HS-5 (cell line): ENCODE measurements at places on chromosomes 16 and 17.

DNA sequence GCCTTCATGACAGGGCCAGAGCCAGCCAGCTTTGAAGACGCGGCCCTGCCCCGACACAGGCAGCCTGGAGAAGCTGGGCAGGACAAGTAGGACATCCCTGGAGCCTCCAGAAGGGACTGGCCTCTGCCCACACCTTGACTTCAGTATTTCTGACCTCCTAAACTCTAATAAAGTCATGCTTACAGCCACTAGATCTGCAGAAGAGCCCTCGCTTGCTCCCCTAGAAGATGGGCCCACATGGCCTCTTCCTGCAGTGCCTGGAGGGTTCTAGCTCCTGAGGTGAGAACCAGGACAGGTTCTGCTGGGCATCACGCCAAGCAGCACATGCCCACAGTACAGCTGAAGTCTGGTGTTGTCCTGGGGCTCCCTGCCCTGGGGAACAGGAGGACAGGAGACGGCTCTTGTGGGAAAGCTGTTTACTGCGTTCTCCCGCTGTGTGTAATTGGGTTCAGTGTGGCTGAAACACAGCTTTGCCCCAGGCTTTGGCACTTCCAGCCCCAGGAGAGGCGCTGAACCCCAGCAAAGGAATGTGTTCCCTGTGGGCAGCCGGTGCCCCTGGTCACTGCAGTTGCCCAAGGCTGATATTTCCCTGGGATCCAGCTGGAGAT is 2.6 kb downstream of the APRT start:
- DNase-seq = no peak

DNA sequence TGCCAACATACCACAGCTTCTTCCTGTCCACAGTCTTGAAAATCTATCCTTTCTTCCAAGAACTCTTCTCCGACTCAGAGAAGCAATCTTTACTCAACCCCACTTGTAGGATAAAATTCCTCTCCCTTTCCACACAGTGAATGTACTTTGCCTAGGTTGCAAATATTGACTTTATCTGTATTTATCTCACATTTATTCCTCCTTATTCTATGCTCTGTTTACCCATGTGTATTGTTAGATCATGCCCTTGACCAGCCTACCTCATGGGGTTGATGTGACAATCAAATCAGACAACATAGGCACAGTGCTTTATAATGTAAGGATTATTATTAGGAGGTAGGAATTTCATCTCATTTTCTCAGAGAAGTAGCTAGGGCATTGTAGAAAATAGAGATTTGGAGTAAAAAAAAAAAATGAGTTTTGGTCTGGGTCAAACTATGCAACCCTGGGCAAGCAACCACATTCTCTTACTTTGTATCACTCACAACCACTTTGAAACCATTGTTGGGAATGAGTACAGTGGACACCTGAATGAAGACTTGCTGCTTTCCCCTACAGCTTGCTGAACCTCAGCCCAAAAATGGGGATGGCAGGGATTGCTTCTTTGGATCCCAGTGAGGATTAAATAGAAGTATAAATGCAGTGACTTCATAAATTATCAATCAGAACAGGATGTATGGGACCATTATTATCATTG is 9.1 kb upstream of the SLC35B1 start:
- DNase-seq = no peak

DNA sequence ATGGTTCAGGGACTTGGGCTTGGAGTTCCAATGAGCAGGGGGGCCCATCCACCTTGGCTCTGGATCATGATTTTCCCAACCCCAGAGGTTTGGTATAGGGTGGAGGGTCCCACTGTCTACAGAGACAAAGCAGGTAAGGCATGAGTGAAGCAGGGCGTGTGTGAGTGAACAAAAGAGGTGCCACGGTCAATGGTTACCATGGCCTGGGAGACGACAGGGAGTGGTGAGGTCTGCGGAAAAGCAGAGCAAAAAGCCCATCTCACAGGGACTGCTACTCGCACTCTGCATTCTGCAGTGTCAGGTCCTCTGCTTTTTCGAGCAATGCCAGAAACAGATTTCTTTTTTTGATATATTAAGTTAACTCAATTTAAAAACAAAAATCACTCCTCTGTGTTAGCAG is 24.6 kb downstream of the MYH11 start:
- no peak for DNase-seq

DNA sequence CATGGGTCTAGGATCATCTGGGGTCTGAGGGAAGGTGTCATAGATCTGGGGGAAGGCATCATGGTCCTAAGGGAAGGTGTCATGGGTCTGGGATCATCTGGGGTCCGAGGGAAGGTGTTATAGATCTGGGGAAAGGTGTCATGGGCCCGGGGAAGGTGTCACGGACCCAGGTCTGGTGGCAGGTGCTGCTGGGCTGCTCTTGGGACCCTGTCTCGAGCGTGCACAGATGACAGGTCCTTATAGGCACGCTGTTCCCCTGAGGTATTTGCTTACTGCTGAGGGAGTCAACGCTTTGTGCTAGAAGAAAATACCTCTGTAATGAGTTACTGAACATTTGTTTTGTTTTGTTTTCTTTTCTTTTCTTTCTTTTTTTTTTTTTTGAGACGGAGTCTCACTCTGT is 1.4 kb downstream of the RAB40C start:
- DNase-seq = no peak

DNA sequence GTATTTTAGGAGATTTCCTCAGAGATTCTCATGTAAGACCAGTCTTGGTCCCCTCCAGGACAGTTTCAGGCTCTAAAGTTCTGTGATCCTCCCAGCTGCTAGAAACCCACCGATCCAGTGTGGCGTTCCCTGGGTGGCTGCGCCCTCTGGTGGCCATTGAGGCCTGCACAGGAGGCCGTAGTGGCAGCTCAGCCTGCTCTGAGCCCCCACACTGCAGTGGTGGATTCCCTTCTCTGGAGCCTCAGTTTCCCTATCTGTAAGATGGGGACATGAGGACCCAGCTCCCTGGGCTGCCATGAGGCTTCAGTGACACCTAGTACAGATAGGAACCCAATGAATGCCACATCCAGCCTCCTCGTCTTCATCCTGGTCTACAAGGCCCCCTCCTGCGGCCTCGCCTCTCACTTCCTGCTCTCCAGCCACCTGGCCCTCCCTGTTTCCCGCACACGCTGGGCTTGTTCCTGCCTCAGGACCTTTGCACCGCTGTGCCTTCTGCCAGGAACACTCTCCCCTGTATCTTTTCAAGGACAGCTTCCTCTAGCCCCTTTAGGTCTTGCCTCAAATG is 16.5 kb downstream of the CCDC102A start:
- peak; percentile 10 for DNase-seq

DNA sequence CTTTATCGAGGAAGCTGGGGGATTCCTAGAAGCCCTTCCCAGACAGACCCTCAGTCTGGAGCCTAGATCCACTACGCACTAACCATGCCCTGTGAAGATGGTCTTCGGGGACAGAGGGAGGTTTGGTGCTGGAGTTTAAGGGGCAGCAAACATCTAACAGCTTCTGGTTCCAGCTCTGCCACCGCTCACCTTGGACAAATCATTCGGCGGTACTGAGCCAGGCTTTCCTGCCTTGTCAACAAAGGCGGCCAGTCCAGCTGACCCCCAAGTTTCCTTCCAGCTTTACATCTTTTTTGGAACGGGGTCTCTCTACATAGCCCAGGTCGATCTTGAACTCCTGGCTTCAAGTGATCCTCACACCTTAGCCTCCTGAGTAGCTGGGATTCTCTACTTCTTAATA is 369 bp upstream of the GJD3 start:
- DNase-seq = no peak

GRCh38 chr16:253833-254232 is 19.2 kb downstream of the FAM234A start:
- DNase-seq = no peak

DNA sequence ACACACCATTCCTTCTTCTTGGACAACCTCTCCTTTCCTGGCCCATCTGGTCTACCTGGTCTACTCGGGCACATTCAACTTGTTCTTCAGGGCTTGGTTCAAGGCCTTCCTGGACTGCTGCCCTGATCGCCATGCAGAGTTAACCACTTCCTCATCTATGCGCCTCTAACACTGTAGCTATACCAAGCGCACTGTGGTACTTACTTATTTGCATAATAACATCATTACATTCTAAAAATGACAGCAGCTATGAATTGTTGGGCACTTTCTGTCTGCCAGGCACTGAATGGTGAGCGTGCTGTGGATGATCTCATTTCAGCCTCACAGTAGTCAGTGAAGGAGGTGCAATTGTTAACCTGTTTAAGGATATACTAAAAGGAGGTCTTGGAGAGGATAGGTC is 66.9 kb upstream of the SDK2 start:
- no peak for DNase-seq

- DNase-seq = no peak
Measured at GRCh38 chr16:85028685-85029407, 1.3 kb downstream of the KIAA0513 start.

DNA sequence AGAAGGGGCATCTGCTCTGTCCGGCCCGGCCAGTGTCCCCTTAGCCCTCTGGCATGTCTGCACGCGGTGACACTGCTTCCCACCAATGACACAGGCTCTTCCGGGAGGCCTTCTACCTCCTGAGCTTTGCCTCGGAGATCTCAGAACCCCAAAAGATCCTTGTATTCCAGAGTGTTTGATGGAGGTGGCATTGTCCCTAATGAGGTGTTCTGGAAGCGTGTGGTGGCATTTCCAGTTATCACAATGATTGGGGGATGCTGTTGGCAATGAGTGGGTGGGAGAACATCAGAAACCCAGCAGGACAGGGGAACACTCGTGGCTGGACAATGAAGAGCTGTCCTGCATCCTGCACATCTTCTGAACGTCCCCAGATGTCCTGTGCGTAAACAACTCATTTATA is 198.0 kb downstream of the XYLT1 start:
- no peak for DNase-seq

DNA sequence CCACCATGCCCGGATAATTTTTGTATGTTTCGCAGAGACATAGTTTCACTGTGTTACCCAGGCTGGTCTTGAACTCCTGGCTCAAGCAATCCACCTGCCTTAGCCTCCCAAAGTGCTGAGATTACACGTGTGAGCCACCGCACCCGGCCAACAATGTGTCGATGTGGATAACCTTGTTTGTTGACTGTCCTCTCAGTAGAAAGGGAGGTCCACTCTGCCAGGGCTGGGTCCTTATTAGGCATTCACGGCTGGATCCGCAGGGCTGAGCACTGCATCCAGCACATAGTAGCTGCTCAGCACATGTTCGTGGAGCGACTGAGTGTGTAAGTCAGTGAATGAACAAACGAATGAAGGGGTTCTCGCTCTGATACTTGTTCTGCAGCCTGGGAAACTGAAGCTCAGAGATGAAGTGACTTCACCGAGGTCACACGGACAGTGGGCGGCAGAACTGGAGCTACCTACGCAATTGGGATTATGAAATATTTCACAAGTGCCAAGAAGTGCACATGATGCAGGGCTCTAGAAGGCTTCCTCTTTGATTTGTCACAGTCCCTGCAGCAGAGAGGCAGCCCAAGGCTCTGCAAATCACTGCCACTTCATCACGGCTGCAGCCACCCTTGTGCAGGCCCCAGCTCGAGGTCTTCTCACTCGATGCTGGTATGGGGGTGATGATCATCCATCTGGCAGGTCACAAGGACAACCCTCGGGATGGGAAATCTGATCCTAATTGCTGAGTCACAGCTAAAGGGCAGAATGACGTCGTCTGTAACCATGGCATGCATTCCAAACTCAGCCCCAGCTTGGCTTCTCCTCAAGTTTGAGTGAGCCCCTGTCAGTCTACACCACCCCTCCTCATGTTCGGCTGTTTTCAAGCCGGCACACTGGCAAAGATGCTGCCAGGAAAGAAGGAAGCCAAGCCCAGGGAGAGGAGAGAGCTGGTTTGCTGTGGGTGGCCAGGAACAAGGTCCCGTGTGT is 28.0 kb upstream of the SNN start:
- DNase-seq = peak; percentile 97

GRCh38 chr16:71426880-71427615 is 14.8 kb downstream of the TLE7 start:
- DNase-seq = no peak

GRCh38 chr17:78267253-78268073 is 36.0 kb downstream of the TMEM235 start:
- no peak for DNase-seq

GRCh38 chr17:79987935-79988184 is 47.8 kb downstream of the TBC1D16 start:
- no peak for DNase-seq

DNA sequence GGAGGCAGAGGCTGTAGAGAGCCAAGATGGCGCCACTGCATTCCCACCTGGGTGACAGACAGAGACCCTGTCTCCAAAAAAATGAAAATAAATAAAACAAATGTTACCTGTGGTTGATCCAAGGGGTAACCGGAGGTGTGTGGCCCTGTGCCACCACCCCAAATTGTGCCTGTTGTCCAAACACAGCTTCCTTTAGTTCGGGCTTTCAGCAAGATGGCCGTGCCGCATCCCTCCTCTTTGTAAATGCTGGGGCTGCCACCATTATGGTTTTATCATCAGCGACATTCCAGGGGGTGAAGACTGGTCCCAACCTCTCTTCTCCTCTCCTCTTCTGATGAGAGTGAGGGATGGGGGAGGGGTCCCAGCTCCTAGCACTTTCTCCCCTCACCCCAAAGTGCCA is at the start of gene C16orf92:
C16orf92 (plus strand) TSS at position 312 of the 400 bp plus-strand sequence. CDS start 143 bp downstream, outside the sequence.
- DNase-seq = no peak

- no peak for DNase-seq
Measured at GRCh38 chr17:58969612-58970011, 137.1 kb downstream of the TRIM37 start.

GRCh38 chr17:59456923-59457615 is 108.3 kb upstream of the DHX40 start:
- DNase-seq = no peak

- DNase-seq = no peak
Measured at GRCh38 chr17:74951680-74952421, 16.2 kb downstream of the OTOP3 start.

- no peak for DNase-seq
Measured at GRCh38 chr17:42682722-42683403, 532 bp downstream of the CNTNAP1 start.

- no peak for DNase-seq
Measured at GRCh38 chr17:17034026-17034425, 8.2 kb upstream of the MPRIP start.

DNA sequence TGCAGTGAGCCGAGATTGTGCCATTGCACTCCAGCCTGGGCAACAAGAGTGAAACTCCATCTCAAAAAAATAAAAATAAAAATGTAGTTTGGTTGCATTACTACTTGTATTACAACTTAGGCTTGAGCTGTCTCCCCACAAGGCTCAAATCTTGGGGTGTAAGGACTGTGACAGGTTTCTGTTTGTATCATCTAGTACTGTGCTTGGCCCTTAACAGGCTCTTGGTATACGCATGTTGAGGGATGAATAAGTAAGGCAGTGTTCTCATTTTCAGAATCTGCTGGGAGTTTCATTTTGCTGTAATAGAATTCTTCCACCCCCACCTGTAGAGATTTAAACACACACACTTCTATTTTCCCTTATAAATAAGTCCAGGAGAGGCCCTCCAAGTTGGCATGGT is 289.4 kb upstream of the EEF2KMT start:
- DNase-seq = no peak

DNA sequence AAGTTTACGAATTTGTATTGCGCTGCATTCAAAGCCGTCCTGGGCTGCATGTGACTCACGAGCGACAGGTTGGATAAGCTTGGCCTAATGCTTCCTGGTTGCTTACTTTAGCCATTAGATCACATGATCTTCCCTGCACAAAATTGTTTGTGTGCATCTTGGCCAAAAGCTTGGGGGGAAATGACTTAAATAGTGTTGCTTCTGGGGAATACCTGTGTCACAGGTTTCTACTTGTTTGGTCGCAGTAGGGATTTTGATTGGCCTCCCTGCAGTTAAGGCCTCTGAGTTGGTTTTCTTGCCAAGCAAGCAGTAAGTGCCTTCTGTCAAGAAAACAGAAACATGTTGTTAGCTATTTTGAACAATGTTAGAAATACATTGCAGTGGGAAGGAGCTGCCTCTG is 39.6 kb upstream of the DUSP14 start:
- DNase-seq = no peak

GRCh38 chr17:1766382-1767135 is 4.7 kb downstream of the SERPINF1 start:
- DNase-seq = no peak
